ENCODE measurements at places on chromosomes 1 and 21.

DNA sequence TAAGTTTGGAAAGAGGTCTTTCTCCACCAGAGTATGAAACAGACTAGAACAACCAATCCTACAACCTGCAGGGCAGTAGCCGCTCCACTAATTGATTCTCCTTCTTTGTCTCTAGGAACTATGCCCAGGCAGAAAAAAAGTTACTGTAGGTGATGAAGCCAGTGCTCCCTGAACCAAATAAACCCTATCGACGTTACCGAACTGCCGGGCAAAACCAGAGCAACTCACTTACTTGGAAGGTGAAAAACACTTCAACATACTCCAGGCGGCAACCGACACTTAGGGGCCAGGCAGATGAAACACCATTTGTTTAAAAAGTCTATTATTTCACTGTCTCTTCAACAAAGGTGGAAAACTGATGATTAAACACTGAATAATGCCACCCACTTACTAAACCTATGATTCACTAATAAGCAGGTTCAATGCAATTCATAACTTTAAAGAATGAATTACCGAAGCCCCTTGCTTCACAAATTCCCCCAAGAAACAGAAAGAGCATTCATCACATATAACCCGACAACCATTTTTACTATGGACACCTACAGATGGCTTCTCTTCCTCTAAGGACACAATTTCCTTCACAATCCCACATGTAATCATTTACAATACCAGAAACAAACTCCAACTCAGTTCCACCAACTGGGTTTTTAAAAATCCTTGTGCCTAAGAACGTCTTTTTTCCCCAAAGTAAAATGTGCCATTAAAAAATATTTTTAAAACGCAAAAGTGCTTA lies 1.6 kb downstream of the NRIP1 start:
- no peak for DNase-seq

DNA sequence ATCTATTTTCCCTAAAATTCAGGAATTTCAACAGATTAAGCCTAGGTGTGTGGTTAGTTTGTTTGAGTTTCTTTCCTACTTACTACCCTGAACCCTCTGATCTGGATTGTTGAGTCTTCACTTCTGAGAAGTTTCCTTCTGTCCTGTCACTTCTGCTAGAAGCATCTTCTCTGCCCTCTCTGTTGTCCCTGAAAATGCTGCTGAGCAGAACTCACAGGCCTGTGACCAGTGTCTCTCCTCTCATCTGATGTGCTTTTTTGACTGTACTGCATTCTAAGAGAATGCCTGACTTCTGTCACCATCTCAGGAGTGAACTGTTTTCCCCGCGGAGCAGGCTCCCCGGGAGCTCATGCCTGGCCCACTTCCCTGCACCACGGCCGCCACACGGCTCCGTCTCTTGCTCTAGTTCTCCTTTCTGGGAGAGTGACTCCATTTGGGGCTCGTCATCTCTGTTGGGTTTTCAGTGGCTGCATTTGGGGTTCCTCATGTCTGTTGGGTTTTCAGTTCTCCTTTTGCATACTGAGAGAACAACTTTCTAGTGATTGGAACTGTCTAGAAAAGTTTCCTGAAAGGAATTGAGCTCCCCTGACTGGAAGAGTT lies 77.9 kb downstream of the POFUT2 start:
- no peak for DNase-seq

DNA sequence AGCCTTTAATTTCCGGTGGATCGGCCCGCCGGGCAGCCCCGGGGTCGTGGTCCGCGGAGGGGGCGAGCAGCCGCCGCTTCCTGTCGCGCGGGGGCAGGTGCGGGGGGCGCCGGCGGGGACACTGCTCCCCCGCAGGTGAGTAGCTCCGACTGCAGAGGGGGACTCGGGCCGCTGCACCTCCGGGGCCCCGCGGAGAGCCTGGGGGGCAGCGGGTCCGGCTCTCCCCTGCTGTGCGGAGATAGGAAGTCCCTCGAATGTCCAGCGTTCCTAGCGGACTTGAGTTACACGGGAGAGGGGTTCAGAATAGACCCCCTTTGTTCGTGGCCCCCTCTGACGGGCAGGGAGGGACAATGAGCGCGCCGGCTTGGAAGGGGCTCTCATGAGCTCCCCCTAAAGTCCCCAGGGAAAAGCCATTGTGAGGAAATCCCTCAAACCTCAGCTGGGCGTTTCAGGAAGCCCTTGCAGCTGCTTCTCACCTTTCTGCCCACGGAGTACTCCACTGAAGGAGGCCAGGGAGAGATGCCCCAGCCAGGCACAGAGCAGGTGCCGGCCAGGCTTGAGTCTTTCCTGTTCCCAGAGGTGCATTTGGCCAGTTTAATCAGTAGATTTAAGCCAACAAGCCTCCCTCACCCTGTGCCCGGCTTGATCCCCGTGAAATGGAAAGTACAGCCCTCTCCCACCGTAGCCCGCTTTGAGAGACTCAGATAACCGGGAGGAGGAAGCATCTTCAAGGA lies 925 bp downstream of the PDE9A start:
- DNase-seq = no peak

DNA sequence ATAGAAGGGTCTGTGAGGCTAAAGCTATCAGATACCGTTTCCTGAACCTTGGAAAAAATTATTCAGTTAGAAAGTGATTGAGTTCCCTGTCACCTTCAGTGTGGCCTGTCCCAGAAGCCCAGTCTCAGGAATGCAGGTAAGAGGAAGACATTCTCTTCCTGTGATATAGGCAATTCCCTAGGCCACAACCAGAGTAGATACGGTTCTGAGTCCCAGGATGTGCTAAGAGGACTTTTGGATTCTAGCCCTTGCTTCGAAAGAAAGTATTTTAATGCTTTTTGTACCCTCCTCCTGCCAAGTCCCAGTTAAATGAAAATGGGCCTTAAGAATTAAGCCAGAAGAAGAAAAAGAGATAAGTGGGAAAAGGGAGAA lies 313.5 kb upstream of the PLXNA2 start:
- DNase-seq = no peak

- no peak for DNase-seq
These were observed at the start of gene KCNA3 for GRCh38 chr1:110674337-110675059. Gene KCNA3 (minus strand): TSS chr1:110674940. CDS start chr1:110674809, 131 bp downstream.

- peak; percentile 3 for DNase-seq
These were observed 37.7 kb upstream of the ATG4C start for GRCh38 chr1:62746086-62746808.

DNA sequence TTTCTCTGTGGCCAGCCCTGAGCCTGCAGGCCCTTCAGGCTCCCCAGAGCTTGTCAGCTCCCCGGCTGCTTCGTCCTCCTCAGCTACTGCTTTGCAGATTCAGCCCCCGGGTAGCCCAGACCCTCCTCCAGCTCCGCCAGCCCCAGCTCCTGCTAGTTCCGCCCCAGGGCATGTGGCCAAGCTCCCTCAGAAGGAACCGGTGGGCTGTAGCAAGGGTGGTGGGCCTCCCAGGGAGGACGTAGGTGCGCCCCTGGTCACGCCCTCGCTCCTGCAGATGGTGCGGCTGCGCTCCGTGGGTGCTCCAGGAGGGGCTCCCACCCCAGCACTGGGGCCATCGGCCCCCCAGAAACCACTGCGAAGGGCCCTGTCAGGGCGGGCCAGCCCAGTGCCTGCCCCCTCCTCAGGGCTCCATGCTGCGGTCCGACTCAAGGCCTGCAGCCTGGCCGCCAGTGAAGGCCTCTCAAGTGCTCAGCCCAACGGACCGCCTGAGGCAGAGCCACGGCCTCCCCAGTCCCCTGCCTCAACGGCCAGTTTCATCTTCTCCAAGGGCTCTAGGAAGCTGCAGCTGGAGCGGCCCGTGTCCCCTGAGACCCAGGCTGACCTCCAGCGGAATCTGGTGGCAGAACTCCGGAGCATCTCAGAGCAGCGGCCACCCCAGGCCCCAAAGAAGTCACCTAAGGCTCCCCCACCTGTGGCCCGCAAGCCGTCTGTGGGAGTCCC lies 45.4 kb downstream of the YARS1 start:
- no peak for DNase-seq

GRCh38 chr1:109299558-109300343 lies 7.1 kb downstream of the MYBPHL start:
- no peak for DNase-seq

DNA sequence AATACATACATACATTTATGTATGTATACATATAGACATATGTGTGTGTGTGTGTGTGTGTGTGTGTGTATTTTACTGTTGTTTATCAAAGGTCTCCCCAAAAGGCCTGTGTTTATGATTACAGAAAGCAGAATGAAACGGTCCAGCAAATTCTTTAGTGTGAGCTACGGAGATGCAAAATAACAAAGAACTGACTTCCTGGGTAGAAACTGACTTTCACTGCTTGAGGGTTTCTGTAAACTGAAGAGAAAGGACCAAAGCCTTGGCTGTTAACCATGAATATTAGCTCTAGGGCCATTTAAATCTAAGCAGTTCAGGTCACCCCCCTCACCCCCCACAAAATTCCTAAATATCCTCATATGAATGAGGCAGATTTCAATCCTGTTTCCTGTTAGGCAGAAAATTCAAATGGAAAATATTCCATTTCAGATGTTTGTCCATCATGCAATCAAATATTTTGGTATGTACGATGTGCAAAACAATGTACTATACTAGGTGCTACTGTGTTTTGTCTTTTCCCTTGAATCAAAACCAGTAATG lies 213.2 kb downstream of the TGFB2 start:
- no peak for DNase-seq

Measured in NCI-H1436 treated with DMSO at 0.1 percent for 48 hours (cell line).